KBM-7 (cell line): ENCODE measurements at places on chromosomes 1 and 21.

GRCh38 chr1:59220356-59220755, 76.5 kb upstream of the FGGY start:
- peak; percentile 43 for DNase-seq

GRCh38 chr1:78061825-78062523, 16.2 kb downstream of the GIPC2 start:
- DNase-seq, result no peak

GRCh38 chr1:46087891-46088290, 44.5 kb downstream of the PIK3R3 start:
- DNase-seq, result no peak

- DNase-seq, result no peak
These were observed 488.4 kb upstream of the ADGRL2 start for GRCh38 chr1:81312272-81312754.

DNA sequence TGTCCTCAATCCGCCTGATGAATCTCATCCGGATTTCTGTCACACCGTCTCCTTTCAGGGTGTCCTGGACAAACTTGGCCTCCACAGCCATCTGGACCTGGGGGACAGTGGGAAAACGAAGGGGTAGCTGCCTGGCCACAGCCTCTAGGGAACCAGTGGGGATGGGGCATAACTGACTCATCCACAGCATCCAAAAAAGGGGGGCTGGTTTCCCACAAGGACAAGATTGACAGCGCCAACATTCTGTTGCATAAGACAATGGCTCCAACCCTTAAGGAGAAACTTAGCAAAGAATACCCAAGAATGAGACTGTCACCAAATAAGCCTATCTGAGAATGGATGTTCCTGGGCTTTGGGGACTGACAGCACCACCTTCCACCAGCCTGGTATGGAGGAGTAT, 12.1 kb downstream of the TRAPPC3 start:
- no peak for DNase-seq

DNA sequence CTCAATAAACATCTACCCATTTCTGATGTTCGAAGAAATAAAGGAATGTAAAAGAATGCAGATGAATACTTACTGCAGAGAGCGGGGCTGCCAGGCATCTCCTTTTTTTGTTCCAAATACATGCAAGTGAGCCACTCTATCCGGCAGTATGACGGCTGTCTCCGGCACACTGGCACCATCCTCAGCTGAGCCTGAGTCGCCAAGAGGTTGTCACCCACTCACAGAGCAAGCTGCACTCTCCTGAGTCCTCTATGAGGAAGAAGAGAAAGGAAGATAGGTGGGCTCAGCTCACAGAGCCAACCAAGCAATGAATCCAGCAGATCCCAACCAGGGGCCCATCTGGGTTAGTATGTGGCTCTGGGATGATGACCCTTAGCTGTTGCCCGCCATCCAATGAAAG, 65.3 kb downstream of the CD46 start:
- no peak for DNase-seq

GRCh38 chr1:94025383-94026340, 95.3 kb downstream of the ABCA4 start:
- DNase-seq, result peak; percentile 64

DNA sequence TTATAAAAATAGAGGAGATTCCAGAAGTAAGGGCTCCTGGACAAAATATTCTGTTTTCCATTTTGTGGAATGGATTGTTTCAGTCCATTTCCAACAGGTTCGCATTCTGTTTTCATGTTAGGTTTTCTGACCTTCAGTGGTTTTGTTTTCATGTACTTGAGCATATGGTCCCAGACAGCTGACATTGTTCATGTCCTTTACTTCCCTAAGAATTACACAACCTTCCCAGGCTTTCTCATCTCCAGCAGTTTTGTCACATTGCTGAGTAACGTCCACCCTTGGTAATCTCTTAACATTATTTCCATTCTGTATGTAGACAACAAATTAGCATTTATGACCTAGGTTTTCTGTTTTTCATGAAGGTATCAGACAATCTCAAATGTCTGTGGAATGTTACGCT, 21.0 kb upstream of the ERRFI1 start:
- DNase-seq, result no peak

DNA sequence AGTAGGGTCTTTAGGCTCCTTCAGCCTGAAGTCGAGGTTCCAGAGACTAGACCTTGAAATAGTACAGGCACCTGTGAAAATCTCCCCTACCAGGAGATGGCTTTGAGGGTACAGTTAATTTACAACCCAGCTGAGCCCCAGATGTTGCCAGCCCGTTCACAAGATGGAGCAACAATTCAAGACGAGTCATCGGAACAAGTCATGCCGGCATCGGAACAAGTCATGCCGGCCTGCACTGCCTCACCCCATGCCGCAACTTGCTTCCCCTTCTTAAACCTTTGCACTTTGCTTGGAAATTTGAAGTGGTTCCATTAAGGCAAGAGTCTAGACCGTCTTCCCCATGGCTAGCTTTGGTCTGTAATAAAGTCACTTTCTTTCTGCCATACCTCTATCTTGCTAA, 16.0 kb downstream of the HHAT start:
- DNase-seq, result no peak

GRCh38 chr1:107991371-107992066, 26.5 kb upstream of the VAV3 start:
- no peak for DNase-seq

DNA sequence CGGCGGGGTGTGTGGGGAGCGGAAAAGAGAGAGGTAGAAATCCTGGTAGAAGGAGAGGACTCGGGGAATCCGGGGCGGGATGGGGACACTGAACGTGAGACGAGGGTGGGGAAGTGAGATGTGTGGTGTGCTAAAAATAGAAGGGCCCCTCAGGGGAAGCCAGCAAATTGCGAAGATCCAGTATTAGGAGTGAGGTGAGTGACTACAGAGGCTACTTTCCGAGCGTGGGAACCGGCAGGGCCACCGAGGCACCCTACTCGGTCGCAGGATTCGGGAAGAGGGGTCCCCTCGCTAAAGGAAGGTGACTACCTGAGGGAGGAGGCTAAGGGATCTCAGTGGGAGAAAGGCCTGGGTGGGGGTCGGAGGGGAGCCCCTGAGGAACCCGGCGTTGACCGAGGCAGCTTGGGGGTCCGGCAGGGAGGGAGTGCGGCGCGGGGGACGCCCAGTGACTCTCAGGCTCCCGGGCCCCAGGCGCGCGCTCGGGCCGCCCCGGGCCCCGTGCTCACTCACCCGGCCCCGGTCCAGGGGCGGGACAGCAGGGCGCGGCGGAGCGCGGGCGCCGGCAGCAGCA, 318 bp downstream of the ALDH4A1 start:
- DNase-seq, result peak; percentile 24

DNA sequence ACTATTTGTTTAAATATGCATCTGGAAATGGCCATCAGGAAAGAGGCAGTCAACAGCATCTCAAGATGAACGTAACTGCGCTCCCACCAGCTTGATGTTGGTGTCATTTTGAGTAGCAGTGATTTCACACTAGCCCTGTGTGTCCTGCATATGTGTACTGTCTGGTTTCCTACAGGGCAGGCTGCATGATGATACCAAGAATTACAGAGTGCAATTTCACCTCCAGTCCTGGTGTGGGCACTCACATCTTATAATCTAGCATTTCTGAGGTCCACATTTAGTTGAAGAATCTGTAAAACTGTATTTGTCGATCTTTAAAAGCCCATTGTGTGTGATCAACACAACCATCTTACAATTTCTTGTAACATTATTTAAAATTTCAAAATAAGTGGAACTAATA, 336.4 kb downstream of the PAPPA2 start:
- DNase-seq, result no peak
